ENCODE measurements at places on chromosomes 7 and 10. TPM values are rescaled to one million over a fixed set of nuclear protein-coding genes. Genes with fewer than 3 reads are reported as not detected.
A peak's percentile ranks its signal among the peaks of the same experiment; 100 is the strongest.

Gene MCU
- 39.6 TPM for total RNA-seq

Gene TFPI2
- 1.9 TPM for total RNA-seq

- DNase-seq, result no peak
These were observed 1.5 kb upstream of the ELFN1 start for GRCh38 chr7:1668396-1669063.

GRCh38 chr7:25455683-25456251 is 227.5 kb upstream of the NPVF start:
- DNase-seq, result no peak

DNA sequence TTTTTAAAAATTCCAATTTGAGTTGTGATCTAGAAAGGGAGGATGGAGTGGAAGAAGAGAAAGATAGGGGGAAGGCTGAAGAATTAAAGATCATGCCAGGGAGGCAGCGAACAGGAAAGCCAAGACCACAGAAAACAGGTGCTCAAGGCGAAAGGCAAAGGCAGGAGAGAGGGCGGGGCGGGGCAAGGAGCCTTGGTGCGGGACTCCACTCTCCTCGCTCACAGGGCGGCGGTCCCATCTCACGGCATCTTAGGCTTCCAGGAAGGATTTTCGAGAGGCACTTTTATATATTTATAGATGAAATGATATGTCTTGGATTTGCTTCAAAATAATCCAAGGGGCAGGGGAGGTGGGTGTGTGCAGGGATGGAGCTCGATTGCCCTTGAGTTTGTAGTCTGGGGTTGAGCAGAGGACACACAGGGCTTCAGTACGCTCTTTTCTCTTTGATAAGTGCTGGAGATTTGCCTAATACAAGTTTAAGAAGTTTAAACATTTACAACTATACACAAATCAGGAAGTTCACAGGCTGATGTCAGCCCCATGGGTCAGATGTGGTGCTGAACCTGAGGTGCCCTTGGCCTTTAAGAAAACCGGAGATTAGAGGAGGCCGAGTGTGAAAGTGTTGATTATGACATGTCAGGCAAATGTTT is 161.1 kb downstream of the PRKAG2 start:
- no peak for DNase-seq

GRCh38 chr10:88841316-88842111 is 10.1 kb downstream of the ANKRD22 start:
- DNase-seq, result no peak

- no peak for DNase-seq
These were observed 5.1 kb downstream of the STK31 start for GRCh38 chr7:23715099-23715498.

GRCh38 chr10:71748671-71749191 is 24.6 kb downstream of the VSIR start:
- peak; percentile 45 for DNase-seq

- no peak for DNase-seq
These were observed 26.2 kb downstream of the PRKAR2B start for GRCh38 chr7:107070710-107071109.

DNA sequence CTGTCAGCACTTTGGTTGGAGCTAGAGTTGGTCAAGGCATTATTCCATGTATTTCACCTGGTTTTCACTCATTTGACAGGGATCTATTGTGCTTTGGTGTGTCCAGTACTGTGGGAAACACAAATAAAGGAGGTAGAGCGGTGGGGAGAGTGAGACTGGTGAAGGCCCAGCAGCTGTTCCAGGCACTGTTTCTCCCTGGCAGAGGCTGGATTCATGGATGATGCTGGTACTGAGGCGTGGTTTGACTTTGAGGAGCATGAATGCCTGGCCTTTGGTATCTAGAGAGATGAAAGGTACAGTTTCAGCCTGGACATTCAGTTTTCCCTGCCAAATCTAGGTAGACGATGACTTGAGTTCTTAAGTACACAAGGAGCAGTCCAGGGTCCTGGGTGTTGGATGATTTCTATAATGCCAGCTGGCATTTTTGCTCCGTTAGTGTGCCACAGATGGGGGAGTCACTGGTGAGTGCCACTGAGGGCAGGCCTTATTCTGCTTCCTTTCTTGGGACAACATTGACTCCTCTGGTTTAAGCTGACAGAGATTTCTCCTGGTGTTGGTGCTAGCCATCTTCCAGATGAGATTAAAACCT is 162.2 kb upstream of the BMPER start:
- no peak for DNase-seq

DNA sequence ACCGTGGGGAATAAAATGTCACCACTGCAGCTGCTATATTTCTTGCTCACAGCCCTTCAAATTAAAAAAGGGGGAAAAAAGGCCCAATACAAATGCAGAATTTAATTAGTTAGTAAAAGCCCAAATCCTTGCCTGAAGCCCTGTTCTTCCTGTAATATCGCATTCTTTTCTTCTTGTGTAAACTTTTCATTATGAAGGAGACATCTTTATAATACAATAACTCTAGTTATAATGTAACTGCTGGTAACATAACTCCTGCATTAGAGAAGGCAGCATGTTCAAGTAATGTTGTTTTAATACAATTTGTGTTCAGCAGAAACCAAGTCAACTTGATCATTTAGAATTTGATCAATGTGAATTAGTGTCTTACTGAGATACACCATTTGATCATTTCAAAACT is 250.9 kb downstream of the CHCHD3 start:
- DNase-seq, result no peak

GRCh38 chr7:39987641-39988347 is 37.7 kb downstream of the CDK13 start:
- DNase-seq, result no peak

DNA sequence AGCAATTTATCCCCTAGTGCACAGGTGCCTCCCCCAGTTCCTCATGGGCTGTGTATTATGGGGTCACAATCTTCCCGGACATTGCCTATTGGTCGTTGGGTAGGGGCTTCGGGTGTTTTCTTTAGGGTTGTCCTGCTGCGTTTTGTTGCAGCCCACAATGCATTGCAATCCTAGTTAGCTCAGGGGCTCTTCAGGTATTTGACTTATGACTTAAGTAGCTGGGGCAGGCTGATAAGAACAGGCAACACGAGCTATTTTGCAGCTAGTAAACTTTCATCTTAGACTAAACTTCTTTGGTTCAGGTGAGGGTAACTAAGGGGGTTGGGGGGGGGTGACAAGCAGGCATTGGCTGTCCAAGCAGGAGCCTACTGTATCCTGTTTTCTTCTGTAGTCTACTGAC is 158.5 kb downstream of the TPST1 start:
- no peak for DNase-seq

- DNase-seq, result no peak
These were observed 56.6 kb upstream of the TRUB1 start for GRCh38 chr10:114881417-114881816.

DNA sequence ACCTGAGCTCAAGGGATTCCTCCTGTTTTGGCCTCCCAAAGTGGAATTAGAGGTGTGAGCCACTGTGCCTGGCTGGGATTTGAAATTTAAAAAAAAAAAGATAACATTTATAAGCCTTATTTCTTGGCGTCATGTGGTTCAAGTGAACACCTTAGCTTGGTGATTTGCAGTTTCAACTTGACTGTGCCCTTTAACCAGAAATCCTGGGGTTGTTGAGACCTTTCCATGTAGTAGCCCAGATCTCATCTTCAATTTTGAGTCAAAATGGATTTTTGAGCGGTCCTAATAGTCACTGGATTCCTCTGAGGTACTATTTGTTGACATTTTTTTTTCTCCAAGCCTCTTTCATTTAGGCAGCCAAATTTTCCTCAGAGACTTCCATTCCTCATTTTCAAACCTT is 29.5 kb upstream of the FBXW4 start:
- DNase-seq, result no peak
